ENCODE measurements at places on chromosomes 16 and 17. TPM values are rescaled to one million over a fixed set of nuclear protein-coding genes. Genes with fewer than 3 reads are reported as not detected.

DNA sequence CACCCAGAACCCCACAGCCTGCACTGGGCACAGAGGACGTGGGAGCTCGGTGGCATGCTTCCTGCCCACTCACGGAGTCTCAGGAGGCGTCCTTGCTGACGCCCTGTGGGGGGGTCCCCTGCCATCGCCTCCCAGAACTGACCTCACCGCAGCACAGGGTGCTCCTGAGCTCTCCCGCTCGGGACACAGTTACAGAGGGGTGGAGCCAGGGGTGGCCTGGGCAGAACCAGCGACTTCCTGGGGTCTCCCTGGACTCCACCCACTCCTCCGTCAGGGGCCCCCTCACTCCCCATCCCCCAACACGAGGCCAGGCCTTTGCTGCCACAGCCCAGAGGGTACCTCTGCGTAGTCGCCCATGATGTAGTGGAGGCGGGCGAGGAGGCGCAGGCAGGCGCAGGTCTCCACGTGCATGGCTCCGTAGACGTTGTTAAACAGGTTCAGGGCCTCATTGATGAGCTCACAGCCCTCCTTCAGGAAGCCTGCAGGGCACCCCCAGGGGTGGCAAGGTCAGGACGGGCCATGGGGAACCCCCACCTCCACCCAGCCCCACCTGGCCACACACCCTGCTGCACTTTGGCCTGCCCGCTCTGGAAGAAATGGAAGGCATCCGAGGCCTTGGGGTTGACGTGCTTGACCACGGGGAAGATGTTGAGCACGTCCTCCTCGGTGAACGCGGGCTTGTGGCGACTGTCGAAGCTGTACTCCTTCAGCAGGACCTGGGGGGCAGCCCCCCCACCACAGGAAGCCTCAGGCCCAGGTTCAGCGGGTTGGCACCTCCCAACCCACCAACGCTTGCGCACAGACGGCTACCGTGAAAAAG lies 17.8 kb downstream of the CLUH start:
- DNase-seq: no peak

DNA sequence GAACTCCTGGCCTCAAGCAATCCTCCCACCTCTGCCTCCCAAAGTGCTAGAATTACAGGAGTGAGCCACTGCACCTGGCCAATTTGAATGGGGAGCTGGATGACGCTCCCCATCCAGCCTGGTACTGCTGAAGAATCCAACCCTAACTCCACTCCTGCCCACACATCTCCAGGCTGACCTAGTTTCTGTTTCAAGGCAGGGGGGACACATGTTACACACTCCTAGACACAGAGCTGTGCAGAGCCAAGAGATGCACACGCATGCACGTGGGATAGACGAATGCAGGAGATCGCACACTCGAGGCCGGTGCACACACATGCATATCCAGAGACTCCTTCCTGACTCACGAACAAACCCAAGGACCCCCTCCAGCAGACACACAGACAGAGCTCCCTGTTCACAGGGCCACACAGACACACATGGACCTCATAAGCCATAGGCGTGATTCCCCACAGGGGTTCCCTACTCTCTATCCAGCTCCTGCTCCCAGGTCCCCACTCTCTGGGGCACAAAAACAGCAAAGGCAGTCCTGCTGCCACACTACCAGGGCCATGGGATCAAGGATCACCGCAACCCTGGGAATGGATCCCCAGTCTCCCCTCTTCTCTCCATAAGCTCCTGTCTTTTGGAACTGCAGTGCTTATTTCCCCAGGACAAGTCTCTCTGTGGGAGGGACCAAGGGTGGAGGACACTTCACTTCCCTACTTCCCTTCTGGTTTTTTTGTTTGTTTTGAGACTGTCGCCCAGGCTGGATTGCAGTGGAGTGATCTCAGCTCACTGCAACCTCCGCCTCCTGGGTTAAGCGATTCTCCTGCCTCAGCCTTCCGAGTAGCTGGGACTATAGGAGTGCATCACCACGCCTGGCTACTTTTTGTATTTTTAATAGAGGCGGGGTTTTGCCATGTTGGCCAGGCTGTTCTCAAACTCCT lies 14.4 kb downstream of the EPOP start:
- no peak for DNase-seq

GRCh38 chr16:80720804-80721371 lies 83.5 kb downstream of the CDYL2 start:
- no peak for DNase-seq

GRCh38 chr16:50563989-50564388 lies 15.8 kb downstream of the NKD1 start:
- DNase-seq: no peak

The BCO1 gene
- not detected for total RNA-seq

GRCh38 chr17:7558544-7559319 lies at the start of gene TNFSF13:
Gene TNFSF13, plus strand, starts transcription at chr17:7558750. Its CDS starts 290 bp downstream, at chr17:7559040.
- DNase-seq: no peak

DNA sequence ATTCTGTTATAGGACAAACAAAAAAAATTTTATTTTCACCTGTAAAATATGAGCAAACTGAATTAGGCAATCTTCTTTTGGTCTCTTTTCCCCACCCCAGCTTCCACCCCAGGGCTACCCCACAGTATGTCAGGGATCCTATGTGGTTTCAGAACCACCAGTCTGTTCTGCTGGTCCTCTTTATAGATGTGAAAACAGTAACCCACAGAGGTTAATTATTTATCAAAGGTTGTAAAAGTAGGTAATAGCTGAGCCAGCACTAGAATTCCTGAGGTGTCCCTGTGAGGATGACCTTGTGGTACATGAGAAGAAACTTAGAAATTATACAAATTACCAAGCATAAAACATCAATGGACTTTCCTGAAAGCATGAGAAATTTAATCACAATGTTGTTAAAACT lies 428.7 kb downstream of the CNTNAP4 start:
- no peak for DNase-seq

GRCh38 chr17:33776903-33777302 lies 478.2 kb upstream of the CCL2 start:
- no peak for DNase-seq

GRCh38 chr17:10111907-10112452 lies 86.4 kb downstream of the GAS7 start:
- DNase-seq: no peak

- DNase-seq: no peak
Observed at GRCh38 chr17:45383003-45383402, 49.7 kb downstream of the ARHGAP27 start.

DNA sequence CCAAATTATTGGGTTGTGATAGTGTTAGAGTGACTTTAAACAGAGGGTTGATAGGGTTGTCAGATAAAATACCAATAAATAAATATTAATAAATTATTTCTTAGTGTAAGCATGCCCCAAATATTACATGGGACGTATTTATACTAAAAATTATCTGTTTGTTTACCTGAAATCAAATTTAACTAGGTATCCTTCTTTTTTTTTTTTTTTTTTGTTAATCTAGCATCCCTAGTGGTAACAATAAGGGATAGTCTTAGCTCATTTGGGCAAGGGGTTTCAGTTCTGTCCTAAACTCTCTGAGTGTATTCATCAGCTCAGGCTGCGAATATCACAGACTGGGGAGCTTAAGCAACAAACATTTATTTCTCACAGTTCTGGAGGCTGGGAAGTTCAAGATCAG lies 1.3 kb downstream of the CLEC19A start:
- no peak for DNase-seq

- no peak for DNase-seq
Observed at GRCh38 chr17:49914096-49914490, 54.9 kb upstream of the DLX4 start.

- no peak for DNase-seq
Observed at GRCh38 chr17:21163101-21163500, 36.3 kb downstream of the DHRS7B start.

The MYH2 gene
- total RNA-seq: not detected

DNA sequence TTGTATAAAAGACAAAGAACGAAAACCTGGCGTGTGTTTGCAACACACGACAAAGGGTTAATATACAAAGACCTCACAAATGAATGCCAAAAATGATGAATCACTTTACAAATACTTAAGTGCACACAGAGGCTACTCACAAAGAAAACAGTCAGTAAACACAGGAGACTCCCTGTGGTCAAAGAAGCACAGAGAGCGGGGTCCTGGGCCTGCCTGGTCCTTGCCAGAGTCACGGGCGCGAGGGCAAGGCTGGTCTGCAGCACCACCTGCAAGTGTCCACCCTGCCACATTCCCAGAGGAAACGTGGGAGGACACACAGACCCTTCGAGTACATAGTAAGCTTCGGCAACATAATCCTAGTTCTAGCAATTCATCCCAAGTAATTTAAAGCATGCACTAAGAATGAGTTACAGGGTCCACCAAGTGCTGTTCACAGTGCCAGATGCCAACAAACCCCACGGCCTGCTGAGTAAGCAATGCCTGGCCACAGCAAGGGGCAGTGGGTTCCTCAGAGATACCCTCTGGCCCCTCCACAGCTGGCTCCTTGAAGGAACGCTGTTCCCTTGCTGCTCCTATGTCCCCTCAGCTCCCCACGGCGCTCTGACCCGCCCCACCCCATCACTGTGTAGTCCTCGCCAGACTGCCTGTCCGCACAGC lies 24.6 kb upstream of the FAAP100 start:
- no peak for DNase-seq

DNA sequence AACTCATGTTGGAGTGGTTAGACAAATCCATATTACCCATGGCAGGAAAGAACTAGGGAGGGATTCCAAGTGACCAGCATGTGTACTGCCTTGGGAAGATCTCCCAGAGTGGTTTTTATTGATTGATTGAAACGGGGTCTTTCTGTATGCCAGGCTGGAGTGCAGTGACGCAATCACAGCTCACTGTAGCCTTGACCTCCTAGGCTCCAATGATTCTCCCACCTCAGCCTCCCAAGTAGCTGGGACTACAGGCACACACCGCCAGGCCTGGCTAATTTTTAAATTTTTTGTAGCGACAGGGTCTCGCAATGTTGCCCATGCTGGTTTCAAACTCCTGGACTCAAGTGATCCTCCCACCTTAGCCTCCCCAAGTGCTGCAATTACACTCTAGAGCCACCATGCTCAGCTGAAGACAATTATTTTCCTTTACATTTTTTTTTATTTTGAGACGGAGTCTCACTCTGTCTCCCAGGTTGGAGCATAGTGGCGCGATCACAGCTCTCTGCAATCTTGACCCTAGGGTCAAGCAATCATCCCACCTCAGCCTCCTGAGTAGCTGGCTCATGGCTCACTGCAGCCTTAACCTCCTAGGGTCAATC lies 2.5 kb upstream of the TMUB2 start:
- no peak for DNase-seq

GRCh38 chr17:61862105-61862574 lies 1.2 kb downstream of the BRIP1 start:
- no peak for DNase-seq

GRCh38 chr16:10942352-10943063 lies at the start of gene DEXI:
Gene DEXI, minus strand, starts transcription at chr16:10942468. Its CDS starts 463 bp downstream, at chr16:10942005.
- DNase-seq: peak; percentile 95

The AOC2 gene
- total RNA-seq: 0.64 TPM

DNA sequence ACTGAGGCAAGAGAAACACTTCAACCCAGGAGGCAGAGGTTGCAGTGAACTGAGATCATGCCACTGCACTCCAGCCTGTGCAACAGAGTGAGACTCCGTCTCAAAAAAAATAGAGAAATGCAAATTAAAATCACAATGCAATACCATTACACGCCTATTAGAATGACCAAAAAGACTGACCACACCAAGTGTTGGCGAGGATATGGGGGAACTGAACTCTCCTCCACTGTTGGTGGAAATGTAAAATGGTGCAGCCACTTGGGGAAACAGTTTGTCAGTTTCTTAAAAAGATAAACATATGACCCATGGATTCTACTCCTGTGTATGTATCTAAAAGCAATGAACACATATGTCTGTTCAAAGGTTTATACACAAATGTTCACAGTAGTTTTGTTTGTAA lies 204.8 kb downstream of the MRTFB start:
- DNase-seq: no peak

- no peak for DNase-seq
Observed at GRCh38 chr16:69143116-69143515, 10.7 kb downstream of the UTP4 start.

DNA sequence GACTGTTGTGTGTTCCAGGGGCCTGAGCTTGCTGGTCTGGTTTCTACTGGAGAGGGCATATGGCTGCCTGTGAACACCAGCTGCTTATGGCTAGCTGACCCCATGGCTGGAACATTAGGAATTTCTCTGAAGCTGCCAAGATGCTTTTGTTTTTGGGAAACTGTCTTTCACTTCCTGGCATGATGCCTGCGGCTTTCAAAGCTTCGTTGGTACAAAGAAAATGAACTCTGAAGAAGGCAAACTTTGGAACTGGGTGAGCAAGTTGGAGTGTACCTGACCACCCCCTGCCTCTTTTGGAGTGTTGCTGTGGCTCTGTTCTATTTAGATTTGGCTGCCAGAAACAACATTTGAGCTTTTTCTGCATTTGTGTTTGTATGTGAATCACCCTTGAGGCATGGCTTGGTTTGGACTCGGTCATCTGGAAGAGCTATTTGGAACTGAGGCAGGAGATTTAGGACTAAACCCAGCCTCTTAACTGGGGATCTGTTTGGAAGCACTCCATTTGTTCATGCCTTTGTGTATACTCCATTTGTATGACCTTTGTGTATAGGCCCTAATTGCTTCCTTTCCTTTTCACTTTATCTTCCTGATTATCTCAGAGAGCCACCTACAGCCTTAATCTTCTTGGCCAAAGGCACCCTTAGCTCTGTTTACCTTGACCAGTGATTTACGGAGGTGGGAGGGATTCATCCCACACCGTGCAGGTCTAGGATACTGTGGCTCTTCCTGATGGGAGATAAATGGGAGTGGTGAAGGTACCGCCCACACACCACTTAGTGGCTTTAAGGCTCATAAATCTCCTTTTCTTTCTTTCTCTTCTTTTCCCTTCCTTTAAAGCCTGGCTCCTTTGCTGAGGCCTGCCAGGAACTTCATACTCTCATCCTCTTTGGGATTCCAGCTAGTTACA lies 7.3 kb upstream of the CPHXL start:
- DNase-seq: no peak

The HNF1B gene
- total RNA-seq: not detected
